Stimulated activated CD4-positive, alpha-beta T cell treated with anti-CD3 and anti-CD28 coated beads, TNF-alpha, amount 100 ng/mL, for 1 hour (primary cell): ENCODE measurements at places on chromosomes 13 and 19.

DNA sequence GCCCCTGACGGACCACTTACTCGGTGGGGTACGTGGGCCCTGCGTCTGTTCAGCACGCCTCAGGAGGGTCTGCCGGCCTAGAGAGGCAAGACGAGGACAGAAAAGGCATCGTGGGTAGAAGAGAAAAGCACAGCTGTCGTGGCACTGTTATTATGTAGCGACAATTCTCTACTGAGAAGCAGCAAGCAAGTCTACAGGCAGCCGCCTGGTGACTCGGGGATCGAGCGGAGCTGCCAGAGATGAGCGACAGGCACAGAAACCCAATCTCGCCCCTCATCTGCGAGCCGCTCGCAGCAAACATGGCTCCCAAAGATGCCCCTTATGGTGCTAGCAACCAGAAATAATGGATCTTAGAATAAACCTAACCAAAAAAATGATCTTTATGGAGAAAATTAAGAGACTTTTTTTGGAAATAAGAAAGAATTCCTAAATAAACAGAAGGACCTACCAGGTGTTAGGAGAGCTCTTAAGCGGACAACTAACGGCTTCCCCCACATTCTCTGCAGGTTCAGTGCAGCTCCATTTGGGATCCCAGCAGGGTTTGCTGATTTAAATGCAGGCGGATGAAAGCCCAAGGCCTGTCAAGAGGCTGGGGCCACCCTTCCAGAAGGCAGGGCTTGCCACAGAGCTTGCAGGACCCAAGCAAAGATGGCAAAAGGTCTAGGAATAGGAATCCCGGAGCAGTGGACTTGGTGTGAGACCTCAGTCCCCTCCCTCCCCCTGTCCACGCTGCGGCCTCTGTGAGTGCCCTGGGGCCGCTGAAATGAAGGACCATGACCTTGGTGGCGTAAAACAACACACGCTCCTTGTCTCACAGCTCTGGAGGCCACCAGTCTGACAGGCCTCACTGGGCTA lies 152.6 kb downstream of the KDM4B start:
- DNase-seq: no peak

- no peak for DNase-seq
Observed at GRCh38 chr19:6392221-6393073, 517 bp downstream of the GTF2F1 start.

- no peak for DNase-seq
Observed at GRCh38 chr13:50197705-50198104, 182.5 kb downstream of the KCNRG start.

GRCh38 chr13:113562085-113562749 lies 22.3 kb upstream of the TFDP1 start:
- no peak for DNase-seq

GRCh38 chr13:81442904-81443303 lies 1102.0 kb upstream of the SPRY2 start:
- no peak for DNase-seq

GRCh38 chr19:50460161-50460765 lies 16.0 kb upstream of the EMC10 start:
- DNase-seq: no peak

GRCh38 chr19:10113964-10114650 lies 2.6 kb downstream of the P2RY11 start:
- peak; percentile 25 for DNase-seq

GRCh38 chr19:41367848-41368301 lies 3.9 kb upstream of the B9D2 start:
- DNase-seq: no peak

GRCh38 chr13:42011601-42012350 lies 36.7 kb upstream of the DGKH start:
- DNase-seq: no peak

DNA sequence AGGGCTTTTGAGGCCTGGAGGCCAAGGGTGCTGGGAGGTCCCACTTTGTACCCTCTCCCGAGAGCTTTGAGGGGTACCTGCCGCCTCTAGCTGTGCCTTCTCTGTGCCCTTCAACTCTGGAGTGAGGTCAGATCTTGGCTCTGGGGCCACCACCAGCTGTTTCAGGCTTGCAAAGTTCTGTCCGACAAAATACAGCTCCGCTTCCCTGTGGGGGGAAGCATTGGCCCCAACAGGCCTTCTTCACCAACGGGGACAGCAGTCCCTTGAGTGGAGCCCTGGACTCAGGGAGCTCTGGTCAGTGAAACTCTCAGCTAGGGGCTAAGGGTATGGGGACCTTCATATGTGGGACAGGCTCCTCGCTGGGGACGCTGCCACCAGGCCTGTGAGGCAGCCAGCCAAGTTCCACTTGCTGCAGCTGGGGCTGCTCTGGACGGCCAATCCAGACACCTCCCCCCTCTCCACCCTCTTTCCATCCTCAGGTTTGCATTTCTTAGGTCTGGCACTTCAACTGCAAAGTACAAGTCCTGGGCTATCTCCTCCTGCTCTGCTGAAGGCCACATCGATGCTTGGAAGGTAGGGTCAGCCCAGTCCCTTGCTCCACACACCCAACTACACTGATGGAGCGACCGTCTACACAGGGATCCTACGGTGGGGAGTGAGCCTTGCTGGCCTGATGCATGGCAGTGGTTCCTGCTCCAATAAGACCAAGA lies 46.8 kb downstream of the C13orf46 start:
- DNase-seq: no peak

DNA sequence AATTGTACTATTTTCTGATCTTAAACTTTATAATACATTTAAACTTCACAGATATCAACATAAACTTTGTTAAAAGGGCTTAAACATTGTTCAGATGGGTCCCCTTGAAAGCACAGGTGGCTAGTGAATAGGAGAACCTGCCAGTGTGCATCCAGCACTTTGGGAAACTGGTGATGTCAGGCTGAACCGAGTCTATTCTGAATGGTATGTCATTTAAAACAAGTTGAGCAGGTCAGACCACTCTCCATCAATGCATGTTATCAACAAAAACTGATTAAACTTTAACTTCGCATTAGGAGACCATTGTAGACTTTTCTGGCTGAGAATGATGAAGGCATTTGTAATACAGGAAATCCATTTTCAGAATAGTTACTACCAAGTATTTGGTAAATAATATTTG lies 50.1 kb upstream of the FREM2 start:
- no peak for DNase-seq

- DNase-seq: no peak
Observed at GRCh38 chr19:10142701-10143375, 23.1 kb upstream of the EIF3G start.

DNA sequence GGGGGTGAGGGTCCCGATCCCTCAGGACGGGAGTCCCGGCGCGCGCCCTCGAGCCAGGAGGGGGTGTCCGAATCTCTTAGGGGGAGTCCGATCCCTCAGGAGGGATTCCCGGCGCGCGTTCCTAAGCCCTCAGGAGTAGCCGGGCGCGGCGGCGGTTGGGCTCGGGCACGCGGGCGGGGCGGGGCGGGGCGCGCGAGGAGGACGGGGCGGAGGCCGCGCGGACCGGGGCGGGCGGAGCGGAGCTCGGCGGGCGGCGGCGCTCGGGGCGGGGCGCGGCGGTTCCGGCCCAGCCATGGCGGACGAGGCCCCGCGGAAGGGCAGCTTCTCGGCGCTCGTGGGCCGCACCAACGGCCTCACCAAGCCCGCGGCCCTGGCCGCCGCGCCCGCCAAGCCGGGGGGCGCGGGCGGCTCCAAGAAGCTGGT lies at the start of gene CUL4A:
Gene CUL4A, plus strand, starts transcription at position 278 of the 423 bp plus-strand sequence. Its CDS starts 15 bp downstream, at position 293.
- DNase-seq: peak; percentile 38

GRCh38 chr19:53670345-53670744 lies 38.5 kb downstream of the DPRX start:
- DNase-seq: no peak

DNA sequence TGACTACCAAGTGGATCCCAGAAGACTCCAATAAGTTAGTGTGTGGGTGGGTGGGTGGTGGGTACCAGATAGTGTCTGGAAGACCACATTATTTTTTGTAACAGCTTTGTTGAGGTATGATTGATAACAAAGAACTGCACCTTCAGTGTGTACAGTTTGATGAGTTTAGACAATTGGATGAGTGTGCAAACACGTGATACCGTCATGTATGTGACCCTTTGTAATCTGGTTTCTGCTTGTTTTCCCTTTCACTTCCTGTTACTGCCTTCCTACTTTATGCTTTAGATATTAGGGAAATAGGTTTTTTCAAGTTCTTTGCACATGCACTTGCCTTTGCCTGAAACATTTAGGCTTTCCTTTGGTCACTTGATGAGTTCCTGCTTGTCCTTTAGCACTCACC lies 8.5 kb downstream of the RPL21 start:
- DNase-seq: no peak

DNA sequence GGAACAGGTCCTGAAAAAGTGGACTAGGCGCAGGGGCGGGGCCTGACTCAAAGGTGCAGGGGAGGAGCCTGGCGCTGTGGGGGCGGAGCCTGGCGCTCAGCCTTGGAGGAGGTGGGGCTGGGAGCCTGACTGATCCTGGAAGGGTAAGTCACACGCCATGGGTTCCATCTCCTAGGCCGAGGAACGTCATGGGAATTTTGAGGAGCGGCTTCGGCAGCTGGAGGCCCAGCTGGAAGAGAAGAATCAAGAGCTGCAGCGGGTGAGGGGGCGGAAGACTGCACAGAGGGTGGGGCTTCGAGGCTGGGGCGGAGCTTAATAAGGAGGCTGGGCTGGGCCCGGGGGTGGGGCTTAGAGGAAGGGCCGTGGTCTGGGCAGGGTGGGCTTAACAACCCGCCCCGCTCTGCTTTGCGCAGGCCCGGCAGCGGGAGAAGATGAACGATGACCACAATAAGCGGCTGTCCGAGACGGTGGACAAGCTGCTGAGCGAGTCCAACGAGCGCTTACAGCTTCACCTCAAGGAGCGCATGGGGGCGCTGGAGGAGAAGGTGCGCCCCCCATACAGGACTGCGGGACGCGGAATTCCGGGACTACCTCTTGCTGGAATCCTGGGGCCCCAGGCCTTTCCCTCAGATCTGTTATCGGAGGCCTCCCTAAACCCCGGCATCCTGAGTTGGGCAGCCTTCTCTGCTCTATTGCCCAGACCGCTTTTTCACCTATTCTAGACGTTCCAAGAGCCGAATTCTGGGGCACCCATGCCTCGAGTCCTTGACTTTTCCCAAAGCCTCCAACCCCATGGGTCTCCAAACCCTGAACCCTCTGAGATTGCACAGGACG lies 14.5 kb downstream of the PPFIA3 start:
- no peak for DNase-seq

DNA sequence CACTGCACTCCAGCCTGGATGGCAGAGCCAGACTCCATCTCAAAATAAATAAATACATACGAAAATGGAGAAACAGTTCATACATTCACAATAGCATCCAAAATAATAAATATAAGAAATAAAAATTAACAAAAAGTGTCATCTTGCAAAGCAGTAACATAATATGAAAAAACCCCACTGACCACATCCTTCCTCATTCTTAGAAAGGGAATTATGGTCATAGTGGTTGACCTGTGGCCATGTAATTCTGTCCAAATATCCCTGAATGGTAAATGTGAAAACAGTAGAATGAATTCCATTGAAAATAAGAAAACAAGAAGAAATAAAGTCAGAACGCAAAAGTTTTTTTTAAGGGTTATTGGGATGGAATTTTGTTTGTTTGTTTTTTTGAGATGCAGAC lies 7.0 kb upstream of the CDC42EP5 start:
- DNase-seq: no peak

DNA sequence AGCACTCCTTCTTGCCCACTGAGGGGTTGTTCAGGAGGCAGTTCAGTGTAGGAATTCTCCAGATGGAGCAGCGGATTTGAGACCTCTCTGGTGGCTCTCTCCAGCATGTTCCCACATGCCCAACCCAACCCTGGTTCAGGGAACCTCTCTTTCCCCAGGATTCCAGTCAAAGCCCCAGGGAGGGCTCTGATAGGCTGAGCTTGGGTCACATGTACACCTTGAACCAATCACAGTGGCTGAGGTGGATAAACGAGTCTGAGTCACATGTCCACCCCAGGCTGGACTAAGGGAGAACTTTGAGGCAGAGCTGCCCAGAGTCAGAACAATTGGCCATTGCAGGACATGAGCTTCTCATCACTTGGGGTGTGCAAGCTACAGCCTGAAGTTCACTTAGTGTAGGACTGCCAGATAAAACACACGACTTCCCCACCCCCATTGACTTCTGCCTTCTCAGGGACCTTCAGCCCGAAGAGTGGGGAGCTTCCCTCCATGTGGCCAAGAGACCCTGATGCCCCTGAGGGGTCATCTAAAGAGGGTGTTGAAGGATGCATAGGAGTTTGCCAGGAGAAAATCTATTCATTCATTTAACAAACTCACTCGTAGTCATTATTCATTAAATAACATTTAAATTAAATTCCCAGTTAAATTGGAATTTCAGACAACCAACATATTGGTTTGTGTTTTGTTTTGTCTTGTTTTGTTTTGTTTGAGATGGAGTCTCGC lies 4.0 kb upstream of the MAST3 start:
- no peak for DNase-seq

DNA sequence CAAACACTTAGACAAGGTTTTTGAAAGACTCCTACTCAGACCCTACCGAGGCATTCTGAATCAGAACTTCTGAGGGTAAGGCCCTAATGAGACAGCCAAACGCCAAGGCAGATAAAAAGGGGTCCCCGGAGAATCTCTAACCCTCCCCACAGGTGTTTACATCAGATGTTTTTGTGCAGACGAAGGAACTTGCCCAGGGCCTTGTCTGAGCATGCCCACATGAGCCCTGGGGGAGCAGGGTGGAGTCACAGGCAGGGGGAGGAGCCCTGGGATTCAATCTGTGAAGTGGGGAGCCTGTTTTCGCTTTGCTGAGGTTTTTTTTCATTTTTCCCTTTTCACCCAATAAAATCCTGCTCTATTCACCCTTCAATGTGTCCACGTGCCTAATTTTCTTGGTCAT lies 61.6 kb upstream of the MED4 start:
- peak; percentile 60 for DNase-seq

DNA sequence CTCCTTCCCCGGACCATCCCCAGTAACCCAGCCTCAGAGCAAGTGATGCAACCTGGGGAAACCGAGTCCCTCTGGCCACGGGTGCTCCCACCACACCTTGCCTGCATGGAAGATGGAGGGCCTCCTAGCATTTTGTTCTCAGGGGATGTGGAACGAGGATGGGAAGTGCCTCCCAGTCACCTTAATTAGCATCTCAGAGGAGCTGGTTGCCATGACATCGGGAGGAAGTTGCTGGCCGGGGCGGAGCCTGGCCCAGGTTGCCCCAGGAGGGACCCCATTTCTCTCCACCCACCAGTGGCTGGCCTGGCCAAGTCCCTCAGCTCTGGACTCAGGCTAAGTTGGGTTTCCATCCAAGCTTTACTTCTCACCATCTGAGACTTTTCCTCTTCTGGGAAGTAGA lies 24.1 kb upstream of the PTPRS start:
- DNase-seq: no peak
